A172 (cell line): ENCODE measurements at places on chromosomes 3 and 15. TPM values are rescaled to one million over a fixed set of nuclear protein-coding genes. Genes with fewer than 3 reads are reported as not detected.

Gene DPPA4
- not detected in 2 replicates for total RNA-seq

DNA sequence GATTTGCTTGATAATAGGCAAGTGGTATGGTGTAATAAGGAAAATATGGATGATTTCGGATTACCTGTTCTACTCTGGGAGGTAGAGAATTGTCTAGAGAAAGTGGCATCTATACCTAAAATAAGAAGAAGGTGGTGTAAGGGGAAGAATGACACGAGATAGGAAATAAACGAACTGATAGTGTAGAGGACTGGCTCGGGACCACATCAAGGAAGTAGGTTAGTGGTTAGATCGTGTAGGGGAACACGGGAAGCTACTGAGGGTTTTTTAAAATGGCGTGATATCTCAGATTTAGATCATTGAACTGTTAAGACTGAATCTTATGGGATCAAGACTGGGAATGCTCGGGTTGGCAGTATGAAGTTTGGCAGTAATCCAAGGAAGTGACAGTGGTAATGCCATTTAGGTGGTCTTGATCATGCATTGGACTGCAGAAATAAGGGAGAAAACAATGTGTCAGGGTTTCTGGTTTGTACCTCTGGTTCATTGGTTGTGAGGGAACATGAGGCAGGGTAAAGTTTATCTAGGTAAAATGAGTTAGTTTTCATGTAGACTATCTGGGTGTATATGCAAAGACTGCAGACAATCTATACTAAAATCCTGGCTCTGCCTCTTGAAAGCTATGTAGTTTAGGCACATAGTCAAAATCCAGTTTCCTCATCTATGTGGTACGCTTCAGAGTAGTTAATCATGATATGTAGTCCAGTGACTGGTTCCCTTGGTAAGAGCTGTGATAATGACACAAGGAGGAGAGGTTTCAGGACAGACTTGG, 7.4 kb downstream of the RPL14 start:
- DNase-seq = no peak

- DNase-seq = peak; percentile 8
These were observed 145.4 kb upstream of the PROK2 start for GRCh38 chr3:71930056-71930991.

Gene RLBP1
- total RNA-seq = not detected in 2 replicates

DNA sequence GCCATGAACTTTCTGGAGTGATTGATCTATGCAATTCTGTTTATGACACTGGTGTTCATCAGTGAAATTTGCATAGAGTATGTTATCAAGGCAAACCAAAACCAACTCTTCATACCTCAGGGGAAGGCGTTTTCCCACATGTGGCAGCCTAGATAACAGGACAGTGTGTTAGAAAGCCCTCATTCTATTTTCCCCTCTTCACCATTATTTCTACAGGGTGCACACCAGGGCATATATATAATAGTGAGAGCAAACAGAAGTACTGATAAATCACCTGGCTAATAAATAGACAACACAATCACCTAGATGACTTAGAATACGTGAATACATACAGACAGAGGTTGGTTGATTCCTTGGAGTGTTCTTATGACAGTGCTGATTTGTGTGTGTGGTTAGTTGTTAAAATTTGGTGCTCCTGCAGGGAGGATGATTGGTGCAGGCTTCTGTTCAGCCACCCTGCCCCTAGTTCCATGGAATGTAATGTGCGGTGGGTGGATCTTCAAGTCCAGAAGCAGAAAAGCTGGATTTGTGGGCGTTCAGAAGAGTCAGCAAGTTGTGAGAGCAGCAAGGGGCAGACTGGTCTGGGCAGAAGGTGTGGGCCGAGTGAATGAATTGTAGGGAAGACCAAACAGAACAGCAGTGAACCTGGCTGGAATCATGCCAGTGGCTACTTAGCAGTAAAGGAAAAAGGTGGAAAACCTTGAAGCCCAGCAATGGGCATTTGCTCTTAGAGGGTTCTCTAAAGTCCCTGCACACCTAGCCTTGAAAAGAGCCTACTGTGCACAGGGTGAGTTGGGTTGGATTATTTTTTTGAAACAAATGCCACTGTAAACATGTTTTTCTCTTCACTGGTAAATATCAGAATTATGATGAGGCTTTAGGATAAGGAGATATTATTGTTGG, 11.7 kb upstream of the RARRES1 start:
- no peak for DNase-seq

Gene SNX22
- 0.78 and 1.3 TPM in 2 replicates for total RNA-seq

DNA sequence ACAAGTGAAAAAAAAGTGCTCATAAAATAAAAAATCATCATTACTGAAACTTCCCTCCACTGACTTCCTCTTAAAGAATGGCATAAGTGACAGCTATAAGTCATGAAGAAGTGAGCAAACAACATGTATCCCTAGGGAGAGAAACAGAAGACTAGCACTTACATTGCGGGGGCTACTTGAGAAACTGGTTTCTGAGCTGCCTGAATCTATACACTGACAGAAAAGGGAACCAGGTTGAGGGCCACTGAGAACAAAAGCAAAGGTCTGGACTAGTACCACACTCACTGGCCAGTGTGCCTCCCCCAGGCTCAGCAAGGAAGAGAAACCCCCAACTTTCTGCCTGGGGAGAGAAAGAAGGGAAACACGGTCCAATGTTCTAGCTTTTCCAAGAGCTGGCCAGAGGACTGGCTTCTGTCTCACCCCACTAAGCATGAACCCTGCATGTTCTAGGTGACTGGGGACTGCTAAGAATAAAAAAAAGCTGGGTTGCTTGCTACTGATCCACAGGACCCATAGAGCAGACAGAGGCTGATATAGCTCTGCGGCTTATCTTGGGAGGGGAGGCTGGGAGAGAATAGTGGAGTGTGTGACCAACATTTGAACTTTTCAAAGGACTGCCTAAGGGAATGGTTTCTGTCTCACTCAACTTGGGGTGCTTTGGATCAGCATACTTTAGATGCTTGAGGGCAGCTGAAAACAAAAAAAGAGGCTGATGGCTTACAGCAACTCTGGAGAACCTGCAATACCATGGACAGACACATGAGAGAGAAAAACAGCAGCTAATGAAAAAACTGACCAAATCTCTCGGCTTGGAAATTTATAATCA, 8.1 kb downstream of the RAD18 start:
- DNase-seq = peak; percentile 24

DNA sequence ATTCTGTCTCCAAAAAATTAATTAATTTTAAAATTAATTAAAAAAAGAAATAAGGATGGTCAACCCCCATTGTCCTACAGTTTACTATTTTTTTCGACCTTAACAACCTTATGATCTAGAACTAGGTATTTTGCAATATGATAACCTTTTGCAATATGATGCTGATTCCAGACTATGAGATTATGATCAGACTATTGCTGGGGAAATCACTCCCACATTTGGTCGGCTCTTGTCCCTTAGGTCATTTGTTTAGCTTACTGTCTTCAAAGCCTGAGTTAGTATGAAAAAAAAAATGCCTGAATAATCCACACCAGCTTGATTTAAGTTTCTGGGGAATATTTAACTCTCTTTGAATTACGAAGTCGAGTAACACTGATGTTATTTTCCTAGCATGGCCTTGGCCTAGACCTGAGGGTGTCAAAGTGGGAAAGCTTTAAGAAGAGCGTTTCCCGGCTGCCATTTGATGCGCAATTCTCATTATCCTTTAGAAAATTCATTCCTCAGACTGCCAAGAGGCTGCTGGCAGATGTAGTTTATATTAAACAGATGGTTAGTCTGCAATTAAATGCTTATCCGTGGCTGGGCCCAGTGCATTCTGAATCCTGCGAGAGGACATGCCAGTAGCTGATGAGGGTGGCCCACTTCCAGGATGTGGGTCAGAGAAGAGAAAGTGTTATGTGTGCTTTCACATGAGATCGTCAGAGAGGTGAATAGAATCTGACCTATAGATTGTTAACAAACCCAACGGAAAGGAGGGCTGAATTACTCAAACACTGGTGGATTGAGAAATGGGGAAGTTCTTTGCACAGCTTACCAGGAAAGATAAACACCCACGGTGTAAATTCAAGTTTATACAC, 496.0 kb upstream of the THBS1 start:
- peak; percentile 31 for DNase-seq

Gene P2RY14
- 0.03 and 0.05 TPM in 2 replicates for total RNA-seq

- DNase-seq = peak; percentile 93
These were observed 132.6 kb upstream of the HES1 start for GRCh38 chr3:194003114-194004057.

Gene NANOGP8
- not detected in 2 replicates for total RNA-seq
